ENCODE measurements at places on chromosomes 3 and 15.

- DNase-seq, result no peak
These were observed 414.5 kb upstream of the MDFIC2 start for GRCh38 chr3:70726961-70727360.

- no peak for DNase-seq
These were observed 151.2 kb upstream of the UBE2E1 start for GRCh38 chr3:23654571-23654970.

DNA sequence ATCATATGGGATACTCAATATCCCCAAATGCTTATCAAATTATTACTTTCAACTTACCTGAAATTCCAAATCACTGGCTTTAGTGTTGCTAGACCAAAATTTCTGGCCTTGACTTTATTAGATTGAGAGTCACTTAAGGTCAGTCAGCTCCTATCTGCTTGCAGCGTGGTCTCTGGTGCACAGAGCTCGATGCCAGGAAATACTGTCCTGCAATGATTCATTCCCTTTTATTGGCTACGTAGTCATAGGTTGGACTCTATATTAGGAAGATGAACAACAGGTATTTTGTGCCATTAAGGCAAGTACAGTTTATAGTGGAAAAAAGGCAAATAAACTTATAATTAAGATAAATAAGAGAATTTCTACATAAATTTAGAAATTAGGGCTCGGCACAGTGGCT, 378.6 kb upstream of the MCTP2 start:
- no peak for DNase-seq

DNA sequence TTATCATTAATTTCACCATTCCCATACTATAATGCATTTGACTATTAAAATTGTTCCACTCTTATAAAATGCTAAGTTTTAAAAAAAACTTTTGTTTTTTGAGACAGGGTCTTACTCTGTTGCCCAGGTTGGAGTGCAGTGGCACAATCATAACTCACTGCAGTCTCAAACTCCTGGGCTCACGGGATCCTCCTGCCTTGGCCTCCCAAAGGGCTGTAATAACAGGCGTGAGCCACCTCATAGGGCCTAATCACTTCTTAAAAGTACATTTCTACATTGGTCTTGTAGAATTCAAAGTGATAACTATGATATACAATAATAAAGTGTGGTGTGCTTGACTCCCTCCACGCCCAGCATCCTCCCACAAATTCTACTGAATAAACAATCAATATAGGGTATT, 3.0 kb downstream of the DENND4A start:
- DNase-seq, result no peak

GRCh38 chr15:31470756-31471155, 144.1 kb downstream of the KLF13 start:
- DNase-seq, result no peak

DNA sequence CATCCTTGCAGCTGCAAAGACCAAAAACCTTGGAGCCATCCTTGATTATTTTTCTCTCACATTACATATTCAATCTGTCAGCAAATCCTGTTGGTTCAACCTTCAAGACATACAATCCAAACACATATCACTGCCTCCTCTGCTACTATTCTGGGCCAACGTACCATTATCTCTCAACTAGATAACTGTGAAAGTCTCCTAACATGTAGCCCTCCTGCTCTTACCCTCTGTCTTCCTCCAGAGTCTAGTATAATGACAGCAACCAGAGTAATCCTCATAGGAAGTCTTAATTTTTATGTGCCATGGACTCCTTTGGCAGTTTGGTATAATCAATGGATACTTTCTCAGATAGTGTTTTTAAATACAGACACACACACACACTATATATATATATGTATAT, 27.6 kb downstream of the KPNA4 start:
- no peak for DNase-seq

DNA sequence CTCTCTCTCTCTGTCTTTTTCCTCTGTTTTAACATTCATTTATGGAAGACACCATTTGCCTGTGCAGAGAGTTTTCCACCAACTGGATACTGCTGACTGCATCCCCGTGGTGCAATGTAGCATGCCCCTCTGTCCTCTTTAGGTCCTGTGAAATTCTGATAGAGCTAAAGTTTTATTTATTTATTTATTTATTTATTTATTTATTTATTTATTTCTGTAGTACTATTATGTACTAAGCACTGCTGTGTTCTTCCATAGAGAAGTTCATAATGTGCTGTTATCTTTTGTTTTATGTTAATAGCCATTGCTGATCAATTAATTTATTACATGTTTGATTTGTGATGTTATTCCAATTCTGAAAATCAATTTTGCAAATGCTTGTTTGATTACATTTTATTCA, 749.9 kb downstream of the ZBBX start:
- DNase-seq, result no peak

GRCh38 chr15:81050259-81050658, 49.5 kb downstream of the TLNRD1 start:
- DNase-seq, result no peak

GRCh38 chr15:77541421-77542181, 91.1 kb downstream of the LINGO1 start:
- DNase-seq, result peak; percentile 71

DNA sequence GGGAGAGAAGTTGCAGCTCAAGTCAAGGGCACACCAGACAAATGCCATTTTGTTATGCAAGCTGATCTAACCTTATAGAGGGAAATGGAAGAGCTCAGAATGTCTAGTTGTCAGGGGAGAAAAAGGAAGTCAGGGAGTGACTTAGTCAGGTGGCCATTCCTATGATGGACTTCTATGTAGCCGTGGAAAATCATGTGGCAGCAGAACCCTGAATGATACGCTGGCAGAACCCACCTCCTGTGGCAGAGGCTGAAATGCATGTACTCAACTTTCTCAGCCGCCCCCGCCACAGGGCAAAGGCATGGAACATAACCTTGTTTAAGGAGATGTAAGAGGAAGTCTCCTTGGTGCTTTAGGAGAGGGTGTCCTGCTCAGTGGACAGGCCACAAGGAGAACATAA, 37.7 kb upstream of the PARL start:
- DNase-seq, result no peak

GRCh38 chr3:117400303-117400702, 690.7 kb downstream of the TUSC7 start:
- no peak for DNase-seq

DNA sequence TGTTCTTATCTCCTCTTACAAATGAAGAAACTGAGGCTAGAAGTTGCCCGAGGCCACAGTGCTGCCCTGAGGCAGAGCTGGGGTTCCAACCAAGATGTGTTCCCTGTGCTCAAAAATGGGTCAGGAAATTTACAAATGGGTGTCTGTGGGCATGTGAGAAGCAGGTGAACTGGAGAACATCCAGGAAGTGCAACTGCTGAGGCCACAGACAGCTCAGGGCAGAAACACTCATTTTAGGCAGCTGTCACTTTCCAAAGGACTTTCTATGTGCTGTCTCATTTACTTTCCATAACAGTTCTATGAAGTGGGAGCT, 47.2 kb upstream of the ATP2B2 start:
- DNase-seq, result no peak

DNA sequence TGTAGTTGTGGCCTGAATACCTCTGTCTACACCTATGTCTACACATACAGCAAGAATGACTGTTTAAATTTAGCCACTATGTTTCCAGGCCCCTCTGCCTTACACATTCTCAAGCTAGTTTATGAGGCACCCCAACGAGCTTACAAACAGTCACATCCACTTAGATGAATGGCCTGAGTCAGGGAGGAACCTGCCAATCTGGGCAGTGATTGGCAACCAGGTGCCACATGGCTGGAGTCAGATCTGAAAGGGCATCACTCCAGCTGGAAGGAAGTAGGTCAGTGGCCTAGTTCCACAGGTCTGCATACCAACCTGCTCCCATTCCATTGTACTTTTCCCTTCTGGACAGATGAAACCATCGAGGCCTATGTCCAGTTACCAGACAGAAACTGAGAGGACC, 136.3 kb downstream of the FOXP1 start:
- DNase-seq, result no peak

GRCh38 chr15:95563634-95564033, 766.9 kb upstream of the NR2F2 start:
- DNase-seq, result no peak

DNA sequence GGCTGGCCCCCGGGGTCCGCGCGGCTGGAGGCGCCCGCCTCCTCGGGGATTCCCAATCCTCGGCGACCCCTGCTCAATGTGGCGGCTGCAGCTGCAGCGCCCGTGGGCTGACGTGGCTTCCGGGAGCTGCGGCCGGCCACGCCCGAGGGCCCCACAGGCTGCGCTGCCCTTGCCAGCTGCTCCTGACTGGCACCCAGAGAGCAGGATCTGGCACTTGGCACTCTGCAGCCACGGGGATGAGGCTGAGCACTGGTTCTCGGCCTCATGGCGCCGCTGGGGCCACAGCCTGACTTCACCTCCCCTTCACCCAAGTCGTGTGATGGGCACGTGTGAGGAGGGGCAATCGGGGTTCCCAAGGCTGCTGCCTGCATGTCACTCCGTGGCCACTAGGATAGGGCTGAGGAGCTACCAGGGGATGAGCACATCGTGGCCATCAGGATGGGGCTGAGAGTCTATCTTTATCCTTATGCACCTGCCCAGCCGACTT, 267.8 kb upstream of the FRG2C start:
- DNase-seq, result no peak

DNA sequence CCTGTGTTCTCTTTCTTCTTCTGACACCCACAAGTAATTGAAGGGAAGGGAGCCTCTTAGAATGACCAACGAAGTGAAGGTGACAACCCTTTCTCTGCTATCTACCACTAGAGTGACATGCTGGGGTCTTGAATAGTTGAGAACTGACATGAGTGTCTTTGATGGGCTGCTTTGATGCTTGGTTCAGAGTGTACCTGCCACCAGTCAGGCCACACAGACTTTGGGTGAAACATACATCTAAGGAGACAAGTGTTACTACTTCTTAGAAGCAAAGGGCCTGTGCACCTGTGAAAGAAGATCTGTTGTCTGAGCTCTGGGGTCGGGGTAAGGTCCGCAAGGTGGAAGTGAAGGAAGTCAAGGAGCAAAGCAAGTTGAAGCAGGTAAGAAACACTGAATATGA, 1040.7 kb upstream of the CFAP20DC start:
- no peak for DNase-seq

DNA sequence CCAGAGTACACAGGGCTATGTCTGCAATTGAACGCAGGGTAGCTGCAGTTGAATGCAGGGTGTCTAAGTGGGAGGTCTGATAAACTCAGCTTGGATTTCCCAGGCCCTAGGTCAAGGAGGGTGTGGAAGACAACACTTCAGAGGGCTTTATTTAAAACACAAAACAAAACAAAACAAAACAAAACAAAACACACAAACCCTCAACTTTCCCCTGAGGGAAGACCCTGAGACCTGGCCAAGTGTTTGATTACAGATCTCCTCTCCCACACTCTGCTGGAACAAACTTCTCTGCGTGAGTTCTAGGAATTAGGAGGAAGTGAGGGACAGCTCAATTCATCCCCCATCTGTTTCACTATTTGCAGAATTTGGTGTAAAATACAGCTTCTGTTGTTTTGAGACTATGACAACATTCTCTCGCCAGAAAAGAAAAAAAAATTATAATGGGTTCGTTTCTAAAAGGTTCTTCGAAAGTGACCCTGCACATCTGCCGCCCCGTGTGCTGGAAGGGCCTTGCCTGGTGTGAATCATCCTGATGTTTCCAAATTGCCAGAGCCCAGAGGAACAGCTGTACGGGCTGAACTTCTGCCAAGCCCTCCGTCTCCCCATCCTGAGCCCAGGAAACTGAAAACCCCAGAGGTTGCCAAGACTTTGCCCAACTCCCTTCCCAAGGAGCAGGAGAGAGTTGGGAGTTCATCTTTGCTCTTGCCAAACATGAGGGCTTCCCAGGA, 73.3 kb upstream of the RAD18 start:
- DNase-seq, result no peak

DNA sequence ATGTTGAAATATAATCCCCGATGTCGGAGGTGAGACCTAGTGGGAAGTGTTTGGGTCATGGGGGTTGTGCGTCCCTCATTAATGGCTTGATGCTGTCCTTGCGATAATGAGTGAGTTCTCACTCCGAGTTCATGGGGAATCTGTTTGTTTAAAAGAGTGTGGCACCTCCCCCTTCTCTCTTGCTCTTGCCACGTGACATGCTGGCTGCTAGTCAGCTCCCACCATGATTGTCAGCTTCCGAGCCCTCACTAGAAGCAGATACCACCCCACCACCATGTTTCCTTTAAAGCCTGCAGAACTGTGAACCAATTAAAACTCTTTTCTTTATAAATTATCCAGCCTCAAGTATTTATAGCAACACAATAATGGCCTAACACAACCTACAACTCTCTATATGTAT, 166.3 kb upstream of the MBNL1 start:
- no peak for DNase-seq

- DNase-seq, result peak; percentile 65
These were observed 105.9 kb upstream of the AGBL1 start for GRCh38 chr15:85973584-85974347.

DNA sequence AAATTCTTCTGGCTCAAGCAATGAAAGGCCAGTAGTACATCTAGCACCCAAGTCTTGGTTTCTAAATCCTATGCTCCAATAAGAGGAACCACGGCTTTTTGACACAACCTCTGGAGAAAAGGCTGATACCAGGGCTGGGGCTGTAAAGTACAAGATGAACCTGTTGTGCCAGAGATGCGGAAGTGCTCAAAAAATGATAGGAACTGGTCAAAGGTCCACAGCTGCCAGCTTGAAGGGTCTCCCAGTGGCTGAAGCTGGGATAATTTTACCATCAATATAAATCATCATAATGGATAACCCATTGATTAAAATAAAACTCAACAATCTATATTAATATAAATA, 558 bp upstream of the NCEH1 start:
- no peak for DNase-seq

DNA sequence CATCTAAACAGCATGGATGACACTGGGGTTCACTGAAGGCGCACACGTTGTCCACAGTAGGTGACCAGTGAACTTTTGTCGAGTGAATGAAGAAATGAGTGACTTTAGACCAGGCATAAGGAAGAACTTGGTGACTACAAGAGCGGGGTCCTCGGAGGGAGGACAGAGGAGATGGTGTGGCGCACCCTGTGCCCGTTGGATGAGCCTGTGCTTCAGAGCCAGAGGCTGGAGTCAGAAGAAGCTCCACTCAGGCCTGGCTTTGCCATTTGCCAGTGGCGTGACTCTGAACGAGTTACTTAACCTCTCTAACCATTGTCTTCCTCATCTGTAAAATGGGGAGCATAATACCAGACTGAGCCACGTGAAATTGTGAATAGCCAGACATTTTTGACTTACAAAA, 42.2 kb downstream of the MUC4 start:
- no peak for DNase-seq

DNA sequence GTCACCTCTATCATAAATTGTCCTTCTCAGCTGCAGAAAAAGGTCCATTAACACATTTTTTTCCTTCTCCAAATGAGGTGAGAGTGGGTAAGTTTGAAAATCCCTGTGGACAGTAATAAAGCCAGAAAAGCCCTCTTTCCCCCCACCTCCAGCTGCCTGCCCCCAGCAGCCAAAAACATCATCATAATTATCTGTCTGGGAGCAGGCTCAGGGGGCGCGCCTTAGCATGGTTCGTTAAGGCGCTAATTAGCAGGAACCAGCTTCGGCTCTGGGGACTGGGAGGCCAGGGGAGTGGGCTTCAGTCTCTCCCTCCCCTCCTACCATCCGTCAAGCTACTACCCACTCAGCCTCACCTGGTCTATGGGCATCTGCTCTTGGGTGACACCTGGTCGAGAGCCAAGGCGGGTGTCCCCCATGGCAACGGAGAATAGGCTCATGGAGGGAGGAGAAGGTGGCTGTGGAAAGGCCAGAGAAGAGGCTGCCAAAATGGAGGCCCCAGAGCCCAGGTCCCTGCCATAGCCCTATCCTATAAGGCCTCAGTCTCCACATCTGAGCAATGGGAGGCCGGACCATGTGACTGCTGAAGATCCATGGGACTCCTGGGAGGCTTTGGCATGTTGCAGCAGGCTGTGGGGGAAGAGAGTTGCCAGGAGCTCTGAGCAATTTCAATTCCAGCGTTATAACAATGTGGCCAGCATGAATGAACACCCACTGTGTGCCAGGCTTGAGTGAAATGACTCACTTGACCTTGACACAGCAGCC, 140.1 kb upstream of the LINGO1 start:
- no peak for DNase-seq
